Transverse colon (tissue), 4 donors: ENCODE measurements at places on chromosomes 2 and 18.

GRCh38 chr2:200104015-200104414, 148.6 kb downstream of the MAIP1 start:
- no peak for DNase-seq

DNA sequence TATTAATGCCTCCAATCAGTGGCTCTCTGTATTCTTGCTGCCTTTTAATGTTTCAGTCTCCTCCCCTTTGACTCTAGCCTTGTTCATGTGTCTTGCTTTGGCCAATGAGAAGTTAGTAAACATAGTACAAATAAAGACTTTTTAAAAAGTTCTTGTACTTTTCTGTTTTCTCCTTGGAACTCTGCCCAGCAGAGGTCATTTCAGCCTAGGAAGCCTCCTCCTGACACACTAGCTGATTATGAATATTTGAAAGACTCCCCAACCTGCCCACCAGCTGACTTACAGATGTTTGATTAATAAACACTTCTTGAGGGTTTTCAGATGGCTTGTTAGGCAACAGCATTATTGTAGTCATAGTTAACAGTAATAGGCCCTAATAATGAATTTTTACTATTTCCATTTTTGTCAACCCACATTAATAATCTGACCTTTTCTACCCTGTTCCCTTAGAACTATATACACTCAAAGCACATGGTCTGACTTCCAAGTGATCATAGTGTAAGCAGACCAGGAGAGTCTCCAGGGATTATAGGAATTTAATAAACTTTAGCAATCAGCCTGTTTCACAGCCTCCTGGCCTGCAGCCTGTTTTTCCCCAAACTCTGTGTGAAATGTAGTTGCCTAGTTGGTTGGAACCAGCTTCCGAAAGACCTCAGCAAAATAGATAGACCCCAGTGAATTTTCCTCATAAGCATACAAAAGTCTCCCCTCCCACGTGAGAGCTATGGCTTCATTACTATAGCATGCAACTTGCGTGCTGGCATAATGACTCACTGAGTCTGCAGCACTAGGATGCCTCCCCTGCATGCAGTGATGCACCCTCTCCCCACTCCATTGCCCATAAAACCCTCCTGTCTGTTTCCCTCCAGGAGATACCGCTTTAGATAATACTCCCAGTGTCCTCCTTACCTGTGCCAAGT, 670.7 kb upstream of the ZNF804A start:
- DNase-seq = no peak

GRCh38 chr2:48253301-48253700, 276.7 kb upstream of the STON1 start:
- no peak for DNase-seq

DNA sequence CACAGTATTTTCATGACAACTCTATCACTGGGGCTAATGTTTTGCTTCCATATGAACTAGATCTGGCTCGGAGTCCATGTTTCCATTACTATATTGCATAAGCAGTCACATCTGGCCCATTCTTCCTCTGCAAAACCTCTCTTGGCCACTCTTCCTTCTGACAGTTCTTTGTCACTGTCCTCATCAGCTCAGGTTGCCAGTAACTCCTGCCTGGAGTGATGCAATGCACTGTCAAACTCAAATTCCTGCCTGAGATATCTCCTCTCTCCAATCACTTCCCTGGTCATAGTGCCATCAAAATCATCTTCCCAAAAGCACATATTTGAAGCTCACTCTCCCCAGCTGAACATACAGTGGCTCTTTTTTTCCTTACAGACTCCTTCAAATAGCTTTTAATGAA, 66.1 kb downstream of the COLEC12 start:
- no peak for DNase-seq

- DNase-seq = peak; percentile 19
These were observed 20.1 kb downstream of the DOCK10 start for GRCh38 chr2:225022188-225022587.

GRCh38 chr2:179543361-179543901, 278.8 kb upstream of the SESTD1 start:
- no peak for DNase-seq

DNA sequence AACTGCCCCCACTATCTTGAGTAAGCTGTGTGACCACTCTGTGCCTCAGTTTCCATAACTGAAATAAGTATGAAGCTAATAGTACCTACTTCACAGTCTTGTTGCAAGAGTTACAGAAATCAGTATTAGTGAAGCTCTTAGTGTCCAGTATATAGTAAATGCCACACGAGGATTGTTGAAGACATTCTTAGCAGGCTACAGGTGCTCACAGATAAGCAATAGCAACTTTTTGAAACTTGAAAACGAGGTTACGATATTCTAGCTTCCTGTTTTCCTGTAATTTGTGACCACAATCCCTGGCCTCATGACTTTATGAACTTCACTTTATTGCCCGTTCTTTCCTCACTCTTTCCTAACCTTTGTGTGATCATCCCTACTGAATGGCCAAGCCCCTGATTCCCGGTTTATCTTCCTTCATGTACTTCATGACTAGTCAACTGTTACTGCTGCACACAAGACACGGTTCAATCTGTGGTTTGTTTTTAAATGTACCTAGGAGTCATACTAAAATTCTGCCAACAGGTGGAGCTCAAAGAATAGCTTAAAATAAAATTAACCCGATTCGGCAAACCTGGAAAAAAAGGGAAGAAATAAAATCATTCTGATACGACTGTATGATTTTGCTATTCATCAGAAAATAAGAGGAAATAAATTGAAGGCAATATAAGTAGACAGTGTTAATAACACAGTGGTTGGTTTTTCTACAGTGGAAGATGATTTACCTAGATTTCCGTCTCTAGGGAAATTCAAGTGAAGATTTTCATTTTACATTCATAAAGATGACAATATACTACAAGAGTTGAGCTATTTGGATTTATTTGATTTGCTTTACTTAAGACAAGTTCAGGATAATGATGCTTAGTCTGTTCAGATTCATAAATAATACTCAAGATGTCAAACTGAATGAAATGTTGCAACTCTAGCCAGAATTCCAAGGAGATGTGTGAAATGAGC, 38.1 kb upstream of the STAT1 start:
- no peak for DNase-seq

DNA sequence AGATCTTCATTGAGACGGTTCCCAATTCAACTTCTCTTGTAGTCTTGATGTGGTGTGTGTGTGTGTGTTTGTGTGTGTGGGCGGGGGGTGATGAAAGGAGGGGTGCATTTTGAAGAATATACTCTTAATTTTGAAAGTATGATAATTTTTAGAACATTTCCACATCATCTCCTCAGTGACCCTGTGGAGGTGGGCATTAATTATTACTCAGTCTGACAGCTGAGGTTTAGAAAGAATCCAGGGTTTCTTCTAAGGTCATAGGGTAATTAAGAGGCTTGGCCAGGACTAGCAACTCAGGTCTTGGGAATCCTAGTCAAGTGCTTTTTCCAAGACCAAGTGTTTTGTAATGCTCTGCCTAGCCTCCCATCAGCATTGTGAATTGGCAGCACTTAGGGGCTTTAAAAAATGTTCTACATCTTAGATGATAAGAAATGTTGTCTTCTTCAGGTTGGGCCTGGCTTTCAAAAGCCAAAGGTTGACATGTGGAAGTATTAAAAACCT, 100.5 kb downstream of the SPTBN1 start:
- no peak for DNase-seq

DNA sequence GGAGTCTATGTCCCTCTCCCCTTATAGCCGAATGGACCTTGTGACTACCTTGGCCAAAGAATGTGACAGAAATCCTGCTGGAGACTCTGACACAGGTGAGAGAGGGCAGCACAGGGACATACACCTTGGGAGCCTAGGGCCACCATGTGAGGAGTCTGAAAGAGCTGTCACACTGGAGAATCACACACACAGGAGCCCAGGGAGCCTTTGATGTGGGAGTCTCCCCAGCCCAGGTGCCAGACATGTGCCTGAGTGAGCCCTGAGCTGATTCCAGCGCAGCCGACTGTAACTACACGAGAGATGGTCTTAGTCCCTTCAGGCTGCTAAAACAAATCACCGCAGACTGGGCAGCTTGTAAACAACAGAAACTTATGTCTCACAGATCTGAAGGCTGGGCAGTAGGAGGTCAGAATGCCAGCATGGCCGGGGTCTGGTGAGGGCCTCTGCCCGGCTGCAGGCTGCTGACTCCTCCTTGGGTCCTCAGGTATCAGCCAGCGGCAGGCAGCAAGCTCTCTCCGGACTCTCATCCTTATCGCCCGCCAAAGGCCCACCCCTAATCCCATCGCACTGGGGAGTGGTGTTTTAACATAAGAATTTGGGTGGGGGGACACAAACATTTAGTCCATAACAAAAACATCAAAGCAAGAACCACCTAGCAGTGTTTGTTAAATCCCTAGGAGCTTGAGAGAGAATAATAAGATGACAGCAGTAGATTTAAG, 63.8 kb upstream of the GPR45 start:
- no peak for DNase-seq

- no peak for DNase-seq
These were observed 88.0 kb downstream of the AQP4 start for GRCh38 chr18:26777351-26778053.

DNA sequence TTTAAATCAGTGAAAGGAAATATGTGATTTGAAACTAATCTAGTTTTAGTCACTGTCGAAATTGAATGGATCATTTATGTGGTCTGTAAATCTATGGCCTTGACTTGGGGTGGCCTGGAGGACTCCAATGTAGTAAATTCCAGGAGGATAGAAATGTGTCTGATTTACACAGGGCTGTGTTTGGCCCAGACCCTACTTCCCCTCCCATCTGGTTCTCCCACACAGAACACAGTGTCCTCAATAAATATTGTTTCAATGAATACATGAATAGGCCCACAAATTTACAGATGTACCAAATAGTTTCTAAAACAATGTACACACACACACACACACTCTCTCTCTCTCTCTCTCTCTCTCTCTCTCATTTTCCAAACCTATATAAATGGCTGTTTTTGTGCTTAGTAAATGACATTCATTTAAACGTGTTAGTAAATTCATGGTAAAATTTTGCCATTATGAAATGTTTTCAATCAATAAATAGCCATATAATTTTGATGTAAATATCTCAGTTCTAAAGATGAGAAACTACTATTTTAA, 1.9 kb downstream of the CCDC68 start:
- no peak for DNase-seq

- DNase-seq = no peak
These were observed 54.8 kb upstream of the CREB1 start for GRCh38 chr2:207474863-207475485.

DNA sequence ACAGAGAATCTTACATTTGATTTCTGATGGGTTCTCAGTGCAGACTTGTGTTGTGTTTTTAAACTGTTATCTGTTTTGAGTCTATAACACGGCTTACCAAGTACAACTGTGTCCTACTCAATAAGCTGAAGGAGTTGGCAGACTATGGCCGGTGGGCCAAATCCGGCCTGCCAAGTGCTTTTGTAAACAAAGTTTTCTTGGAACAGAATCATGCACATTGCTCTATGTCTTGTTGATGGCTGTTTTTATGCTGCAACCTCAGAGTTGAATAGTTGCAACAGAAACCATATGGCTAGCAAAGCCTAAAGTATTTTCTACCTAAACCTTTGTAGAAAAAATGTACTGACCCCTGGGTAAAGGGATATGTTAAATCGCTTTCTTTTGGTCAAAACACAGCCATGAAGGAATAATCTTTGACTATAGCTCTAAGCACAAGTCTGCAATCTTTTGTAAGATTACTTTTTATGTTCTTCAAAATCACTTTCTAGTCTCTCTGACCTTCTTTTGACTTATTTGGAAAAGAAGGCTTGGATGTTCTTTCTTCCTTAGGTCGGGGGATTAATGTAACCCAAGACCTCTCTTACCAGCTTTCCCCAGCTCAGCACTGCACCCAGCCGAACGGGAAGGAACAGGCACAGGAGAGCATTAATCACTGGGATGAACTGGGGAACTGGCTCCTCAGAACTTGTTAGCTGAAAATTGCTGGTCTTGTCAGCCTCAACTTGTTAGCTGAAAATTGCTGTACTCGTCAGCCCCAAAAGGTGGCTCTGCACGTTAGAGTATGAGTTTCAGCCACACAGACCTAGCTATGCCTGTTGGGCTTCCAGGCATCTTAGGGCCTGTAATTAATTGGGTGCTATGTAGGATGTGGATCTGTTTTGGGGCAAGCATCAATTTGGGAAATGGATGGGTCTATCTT, 75.4 kb downstream of the CD8B2 start:
- no peak for DNase-seq

DNA sequence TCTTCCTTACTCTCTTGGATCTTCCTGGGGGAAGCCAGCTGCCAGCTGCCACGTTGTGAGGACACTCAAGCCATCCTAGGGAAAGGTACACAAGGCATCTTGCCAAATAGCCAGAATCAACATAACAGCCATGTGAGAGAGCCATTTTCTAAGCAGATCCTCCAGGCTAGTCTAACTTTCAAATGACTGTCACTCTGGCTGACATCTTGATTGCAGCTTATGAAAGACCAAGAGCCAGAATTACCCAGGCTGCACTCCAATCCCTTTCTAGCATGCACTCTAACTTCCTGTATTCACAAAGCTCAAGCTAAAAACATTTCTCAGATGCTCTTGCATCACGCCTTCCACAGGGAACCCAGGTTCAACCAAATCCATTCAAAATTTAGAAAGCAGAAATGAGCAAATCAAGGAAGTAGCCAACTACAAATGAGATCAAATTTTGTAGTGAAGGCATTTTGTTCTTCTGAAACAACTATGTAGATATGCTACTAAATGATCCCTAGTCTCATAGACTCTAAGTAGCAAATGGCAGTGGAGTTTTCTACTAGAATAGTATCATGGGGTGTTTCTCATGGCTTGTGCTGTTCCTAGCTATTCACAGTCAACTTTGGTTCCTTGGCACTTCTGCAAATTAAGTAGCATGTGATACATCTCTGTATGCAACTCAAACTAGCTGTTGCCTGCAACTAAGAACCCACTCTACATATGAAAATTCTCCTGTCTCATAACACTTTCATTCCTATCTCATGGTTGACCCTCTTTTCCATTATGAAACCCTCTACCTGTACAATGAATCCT, 281.9 kb downstream of the ZEB2 start:
- no peak for DNase-seq

DNA sequence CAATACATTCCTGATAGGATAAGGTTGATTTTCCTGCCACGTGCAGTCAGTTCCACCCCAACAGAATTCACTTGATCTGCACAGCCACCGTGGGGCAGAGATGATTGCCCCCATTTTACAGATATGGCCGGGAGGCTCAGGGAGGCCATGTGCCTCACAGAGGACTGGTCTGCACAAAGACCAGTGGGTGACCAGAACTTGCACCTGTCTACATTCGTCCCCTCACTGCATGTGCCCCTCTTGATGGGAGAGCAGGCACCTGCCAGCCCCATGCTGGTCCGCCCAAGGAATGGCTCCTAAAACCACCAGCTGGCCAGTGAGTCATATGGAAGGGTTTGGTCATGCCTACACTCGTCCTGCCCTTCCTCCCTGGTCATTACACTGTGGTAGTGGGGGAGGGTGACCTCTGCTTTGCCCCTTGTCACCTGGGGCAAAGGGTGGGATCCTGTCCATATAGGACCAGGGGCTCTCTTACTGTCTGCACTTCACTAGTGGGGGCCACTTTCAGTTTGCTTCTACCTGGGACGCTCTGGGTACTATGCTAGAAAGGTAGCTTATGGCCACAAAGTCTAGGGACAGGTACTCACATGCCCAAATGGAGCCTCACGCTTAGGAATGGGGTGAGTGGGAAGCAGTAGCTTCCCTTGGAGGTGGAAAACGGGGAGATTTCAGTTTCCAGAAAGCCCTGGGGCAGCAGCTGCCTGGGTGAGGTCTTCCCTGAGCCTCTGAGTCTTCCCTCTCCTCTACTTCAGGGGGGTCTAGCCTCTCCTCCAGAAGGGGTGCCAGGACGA, 14.7 kb downstream of the RRM2 start:
- DNase-seq = no peak

GRCh38 chr2:212619954-212620353, 81.4 kb upstream of the ERBB4 start:
- no peak for DNase-seq
